ENCODE measurements at places on chromosomes 12 and 14.

DNA sequence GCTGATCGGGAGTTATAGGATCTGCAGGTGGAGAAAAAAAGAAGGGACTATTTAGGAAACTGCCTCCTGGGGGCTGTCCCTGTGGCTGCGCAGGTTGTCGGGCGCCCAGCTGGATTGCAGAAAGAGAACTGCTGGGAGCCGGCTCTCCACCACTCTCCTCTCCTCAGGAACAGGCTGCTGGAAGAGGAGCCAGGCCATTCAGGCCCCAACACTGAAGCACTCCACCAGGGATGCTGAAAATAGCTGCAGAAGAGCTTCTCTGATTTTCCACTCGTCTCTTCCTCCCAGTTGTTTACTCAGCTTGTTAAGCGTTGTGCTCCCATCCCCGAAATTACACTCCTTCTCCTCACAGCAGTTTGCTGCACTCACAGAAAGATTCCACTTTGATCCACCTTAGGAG is 347.3 kb downstream of the GLT1D1 start:
- no peak for DNase-seq

- DNase-seq: no peak
Measured at GRCh38 chr14:23571701-23572523, 4.3 kb upstream of the AP1G2 start.

- no peak for DNase-seq
Measured at GRCh38 chr14:76566439-76566838, 190.5 kb downstream of the ESRRB start.

DNA sequence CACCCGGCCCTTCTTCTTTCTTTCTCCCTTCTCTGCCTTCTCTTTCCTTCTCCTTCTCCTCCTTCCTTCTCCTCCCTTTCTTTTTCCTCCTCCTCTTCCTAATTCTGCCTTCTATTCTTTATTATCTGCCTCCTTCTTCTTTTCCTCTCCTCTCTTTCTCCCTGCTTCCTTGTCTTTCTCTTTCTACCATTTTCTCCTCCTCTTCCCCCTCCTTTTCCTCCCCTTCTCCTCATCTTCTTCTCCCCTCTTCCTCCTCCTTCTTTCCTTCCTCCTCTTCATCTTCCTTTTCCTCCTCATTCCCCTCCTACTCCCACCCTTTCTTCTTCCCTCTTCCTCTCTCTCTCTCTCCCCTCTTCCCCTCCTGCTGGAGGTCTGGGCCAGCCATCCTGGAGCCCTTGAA is 294.9 kb upstream of the CRY1 start:
- DNase-seq: no peak

DNA sequence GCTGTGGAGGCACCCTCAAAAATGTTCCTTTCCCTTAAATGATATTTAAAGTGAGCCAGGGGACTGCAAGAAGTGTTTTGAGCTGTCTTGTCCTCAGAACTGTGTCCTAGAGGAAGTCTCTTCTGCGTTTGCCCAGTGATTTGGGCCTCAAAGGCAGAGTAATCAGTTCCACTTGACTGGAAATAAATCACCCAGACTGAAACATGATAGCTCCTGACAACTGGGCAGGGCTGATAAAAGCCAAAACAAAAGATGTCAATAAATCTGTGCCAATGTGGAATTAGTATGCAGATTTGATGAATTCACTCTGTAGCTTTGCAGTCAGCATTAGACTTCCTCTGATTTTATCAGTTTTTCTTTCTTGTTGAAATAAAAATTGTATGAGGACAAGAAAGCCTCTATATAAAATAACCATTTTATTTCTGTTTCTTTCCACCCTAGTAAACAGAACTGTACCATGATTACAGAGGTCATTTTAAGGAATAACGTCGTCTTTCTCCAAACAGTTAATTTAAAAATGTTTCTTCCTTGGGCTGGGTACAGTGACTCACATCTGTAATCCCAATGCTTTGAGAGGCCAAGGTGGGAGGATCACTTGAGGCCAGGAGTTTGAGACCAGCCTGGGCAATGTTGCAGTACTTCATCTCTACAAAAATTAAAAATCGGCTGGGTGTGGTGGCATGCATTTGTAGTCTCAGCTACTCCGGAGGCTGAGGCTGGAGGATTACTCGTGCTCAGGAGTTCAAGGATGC is 180.8 kb downstream of the ERC1 start:
- no peak for DNase-seq

DNA sequence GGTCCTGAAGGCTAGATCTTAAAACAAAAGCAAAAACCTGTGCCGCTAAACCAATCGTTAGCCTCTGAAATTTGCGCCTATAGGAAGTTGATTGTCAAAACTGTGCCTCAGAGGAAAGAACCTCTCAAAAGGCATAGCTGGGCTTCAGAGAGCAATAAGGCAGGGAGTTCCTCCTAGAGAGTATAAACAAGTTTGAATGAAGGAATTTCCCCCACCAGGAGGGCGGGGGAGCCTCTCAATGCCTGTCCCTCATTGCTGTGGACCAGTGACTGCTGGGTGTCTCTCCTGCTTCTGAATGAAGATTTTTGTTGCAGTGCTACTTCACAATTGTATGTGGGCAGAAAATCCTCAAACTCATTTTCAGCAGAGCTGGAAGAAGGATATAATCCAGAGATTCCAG is 88.6 kb downstream of the KCNK10 start:
- DNase-seq: no peak

DNA sequence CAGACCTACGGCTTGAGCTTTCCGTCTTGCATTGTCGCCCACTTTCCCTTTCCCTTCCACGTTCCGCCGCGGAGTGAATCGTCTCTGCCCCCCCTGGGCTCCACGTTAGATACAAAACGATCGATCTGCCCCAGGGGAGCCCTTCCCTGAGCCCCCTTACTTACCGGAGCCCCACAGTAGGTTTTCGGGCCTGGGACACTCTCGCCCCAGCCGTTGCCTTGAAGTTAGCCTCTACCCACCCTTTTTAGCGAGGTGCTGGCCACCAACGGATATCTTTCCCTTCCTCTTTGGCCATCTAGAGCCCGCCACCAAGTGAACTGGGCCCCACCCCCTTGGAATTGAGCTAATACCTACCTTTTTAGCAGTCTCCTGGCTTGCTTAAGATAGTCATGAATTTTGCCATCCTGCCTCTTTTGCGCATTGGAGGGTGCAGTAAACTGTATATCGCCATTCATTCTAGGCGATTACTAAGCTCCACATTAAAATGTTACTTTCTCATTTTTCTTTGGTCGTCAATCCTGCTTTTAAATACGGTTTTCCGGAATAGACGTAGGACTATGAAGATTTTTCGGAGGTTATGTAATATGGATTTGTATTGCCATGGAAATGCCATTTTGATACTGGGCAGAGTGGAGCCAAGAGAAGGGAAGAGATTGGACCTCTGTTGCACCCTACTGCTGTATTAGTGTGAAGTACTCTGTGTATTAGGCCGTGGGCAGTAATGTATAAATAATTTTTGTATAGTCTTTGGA is 764 bp downstream of the RBM25 start:
- DNase-seq: no peak

All from T-helper 1 cell (primary cell).